NCI-H1092 (cell line): ENCODE measurements at places on chromosomes 3 and 15.

- no peak for DNase-seq
These were observed 109.9 kb downstream of the APBA2 start for GRCh38 chr15:28995705-28996104.

DNA sequence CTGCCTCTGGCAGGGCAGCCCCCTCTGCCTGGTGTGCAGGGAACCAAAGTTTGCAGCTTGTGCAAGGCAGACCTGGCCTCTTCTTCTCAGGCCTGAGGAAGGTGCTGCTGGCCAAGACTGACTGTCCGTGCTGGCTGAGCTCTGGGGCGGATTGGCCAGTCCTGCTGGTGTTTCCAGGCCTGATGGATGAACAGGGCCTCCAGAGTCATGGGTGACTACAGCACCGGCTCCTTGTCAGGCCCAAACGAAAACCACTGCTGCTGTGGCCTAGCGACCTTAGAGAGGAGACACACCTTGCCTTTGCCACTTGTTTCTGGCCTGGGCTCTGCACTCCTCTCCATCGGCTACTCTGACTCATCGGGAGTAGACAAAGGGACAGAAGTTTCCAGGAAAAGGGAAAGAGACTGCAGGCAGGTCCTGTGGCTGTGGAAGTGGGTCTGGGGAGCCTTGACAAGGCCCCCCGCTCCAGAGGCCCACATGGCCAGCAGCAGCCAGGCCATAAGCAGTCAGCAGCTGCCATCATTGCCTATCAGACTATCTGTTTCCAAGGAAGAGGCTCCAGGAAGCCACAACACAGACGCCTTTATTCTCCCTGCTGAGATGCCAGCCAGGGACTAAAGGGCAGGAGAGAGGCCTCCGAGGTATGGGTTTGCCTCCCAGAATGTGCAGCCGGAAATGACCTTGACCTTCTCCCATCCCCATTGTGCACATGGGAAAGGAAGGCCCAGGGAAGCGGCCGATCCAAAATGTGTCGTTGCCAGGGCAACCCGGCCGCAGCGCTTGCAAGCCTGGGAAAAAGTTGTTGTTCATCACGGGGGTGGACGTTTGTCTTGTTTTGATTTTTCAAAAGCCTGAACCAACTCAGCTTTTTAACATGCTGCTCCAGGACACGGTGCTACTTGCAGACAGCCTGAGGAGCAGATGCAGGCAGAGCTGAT is 160.5 kb downstream of the CHSY1 start:
- no peak for DNase-seq

- DNase-seq = no peak
These were observed 129.3 kb upstream of the UBE2E2 start for GRCh38 chr3:23073724-23074305.

DNA sequence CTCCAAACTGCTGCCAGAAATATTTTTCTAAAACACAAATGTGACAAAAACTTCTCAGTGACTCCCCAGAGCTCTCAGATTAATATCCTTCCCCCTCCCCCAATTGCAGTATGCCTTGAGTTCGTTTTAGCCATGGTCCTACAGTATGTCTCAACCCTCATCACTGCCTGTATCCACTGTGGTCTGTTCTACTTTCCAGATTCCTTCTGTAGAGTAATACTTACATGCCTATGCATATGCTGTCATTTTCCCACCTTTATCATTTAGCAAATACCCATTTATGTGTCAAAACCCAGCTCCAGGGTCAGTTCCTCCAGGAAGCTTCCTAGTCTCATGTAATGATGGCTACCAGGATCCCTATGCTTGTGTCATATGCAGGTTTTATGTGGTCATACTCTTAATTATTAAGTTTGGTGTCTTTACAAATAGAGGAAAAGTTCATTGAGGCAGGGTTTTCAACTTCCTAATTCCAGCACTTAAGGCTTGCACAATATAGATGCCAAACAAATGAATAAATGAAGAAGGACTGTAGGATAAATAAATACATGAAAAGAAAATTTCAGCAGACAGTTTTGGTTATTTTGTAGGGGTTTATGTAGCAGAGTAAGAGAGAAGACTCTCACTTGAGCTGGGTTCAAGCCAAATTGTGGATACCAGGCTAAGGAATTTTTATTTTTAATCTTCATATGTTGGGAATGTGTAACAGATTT is 170.8 kb downstream of the ALCAM start:
- DNase-seq = no peak

- no peak for DNase-seq
These were observed 239.9 kb downstream of the FAM43A start for GRCh38 chr3:194925614-194926013.

GRCh38 chr15:57082054-57082728 is 163.7 kb downstream of the TCF12 start:
- no peak for DNase-seq

GRCh38 chr15:83380682-83381081 is 66.5 kb upstream of the SH3GL3 start:
- no peak for DNase-seq
